H4 (cell line): ENCODE measurements at places on chromosomes 6 and 20.
A peak's percentile ranks its signal among the peaks of the same experiment; 100 is the strongest.

DNA sequence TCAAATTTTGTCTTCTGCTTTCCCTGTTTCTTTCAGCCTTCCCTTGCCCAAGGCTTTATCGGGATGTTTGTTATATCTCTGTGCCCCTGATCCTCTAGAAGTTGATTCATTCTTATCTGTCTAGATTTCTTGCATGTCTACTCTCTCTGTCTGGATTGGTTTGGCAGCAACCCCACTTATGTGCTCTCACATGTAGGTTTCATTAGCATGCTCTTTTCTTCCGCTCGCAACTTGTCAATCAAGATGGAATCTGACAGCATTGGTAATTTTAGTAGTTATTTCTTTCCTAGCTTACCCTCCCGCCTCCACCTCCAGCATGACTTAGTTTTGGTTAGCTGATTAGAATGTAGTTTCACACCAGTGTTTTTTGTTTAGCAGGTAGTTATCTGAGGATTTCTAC lies 39.3 kb downstream of the LRRC1 start:
- no peak for DNase-seq

DNA sequence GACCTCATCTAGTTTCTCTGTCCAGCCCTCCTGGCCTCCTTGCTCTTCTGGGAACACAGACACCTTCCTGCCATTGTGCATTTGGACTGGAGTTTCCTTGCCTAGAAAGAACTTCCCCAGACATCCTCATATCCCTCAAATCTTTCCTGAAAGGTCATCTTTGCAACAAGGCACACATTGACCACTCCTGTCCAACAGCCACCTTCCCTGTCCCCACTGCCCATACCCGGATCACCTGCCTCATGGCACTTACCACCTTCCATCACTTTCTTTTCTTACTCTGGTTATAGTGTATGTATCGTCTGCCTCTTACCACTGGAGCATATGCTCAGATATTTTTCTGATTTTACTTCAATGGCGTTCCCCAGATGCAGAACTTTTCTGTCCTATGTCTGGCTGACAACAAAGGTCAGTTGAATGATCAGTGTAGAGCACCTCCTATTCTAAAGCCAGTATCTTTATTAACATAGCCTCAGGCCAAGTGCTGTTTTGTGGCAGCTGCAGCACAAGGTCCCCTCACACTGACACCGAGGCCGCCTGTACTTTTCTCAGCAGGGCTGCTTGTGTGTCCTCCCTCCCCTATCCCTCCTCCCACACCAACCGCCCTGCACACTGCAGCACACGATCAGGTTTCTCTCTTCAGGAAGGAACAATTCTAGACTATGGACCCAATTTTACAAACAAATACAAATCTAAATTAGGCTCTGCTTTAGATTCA lies 4.1 kb downstream of the HLA-C start:
- DNase-seq = no peak

DNA sequence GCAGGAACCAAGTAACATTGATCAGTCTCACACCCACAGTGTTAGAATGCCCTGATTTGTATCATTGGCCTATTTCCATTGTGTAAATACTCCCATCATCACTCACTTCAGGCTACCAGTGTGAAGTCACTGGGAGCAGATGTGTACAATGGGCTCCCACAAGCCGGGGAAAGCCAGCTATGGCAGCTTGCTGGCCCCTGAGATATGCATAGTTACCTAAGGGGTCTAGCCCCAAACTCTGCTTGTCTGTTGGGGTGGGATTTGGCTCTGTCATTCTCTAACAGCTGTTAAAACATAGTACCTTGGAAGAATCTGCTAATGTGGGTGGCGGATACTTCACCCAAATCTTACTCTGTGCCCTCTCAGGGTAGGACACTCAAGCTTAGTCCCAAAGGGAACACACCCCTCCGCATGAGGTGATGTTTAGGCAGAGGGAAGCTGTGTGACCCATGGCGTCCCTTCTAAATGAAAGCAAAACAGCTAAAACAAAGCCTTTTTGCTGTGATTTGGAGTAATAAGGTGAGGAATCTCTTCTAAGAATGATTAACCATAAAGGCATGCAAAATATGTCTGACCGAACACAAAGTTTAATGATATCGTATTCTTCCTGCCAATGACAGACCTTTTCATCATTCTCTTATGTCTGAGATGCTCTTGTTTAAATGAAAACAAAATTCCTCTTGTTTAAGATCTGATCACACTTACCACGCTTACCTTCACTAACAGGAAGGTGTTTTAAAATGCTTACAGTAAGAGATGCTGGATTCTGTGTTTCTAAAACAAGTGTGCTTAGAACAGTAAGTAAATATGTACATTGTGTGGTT lies 45.9 kb upstream of the PXDC1 start:
- peak; percentile 23 for DNase-seq

DNA sequence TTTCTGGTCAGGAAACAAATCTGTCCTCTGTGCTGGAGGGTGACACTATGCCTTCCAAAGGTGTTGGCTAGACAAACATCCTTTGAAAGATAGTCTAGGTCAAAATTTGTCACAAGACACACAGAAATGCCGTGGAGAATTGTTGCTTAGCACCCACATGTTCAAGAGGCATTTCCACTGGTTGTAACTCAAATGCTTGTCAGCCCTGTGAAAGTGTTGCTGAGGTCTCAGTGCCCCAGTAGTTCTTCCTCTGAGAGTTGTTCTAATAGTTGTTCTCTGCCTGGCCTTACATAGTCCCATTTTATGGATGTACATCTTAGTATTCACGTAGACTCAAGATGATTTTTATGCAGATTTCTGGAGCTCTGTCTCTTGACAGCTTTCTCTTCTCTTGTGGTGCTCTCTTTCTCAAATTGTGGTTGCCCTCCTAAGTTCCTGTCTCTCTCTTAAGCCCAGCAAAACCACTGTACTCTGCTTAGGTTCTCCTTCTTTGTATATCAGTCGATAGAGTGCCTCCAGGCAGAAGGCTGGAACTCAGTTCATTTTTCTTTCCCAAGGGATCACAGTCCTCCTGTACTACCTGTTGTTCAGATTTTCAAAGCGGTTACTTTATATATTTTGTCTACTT lies 39.5 kb upstream of the REV3L start:
- no peak for DNase-seq
